ENCODE measurements at places on chromosomes 12 and 14.

- no peak for DNase-seq
Observed at GRCh38 chr14:26984311-26985177, 386.7 kb upstream of the NOVA1 start.

DNA sequence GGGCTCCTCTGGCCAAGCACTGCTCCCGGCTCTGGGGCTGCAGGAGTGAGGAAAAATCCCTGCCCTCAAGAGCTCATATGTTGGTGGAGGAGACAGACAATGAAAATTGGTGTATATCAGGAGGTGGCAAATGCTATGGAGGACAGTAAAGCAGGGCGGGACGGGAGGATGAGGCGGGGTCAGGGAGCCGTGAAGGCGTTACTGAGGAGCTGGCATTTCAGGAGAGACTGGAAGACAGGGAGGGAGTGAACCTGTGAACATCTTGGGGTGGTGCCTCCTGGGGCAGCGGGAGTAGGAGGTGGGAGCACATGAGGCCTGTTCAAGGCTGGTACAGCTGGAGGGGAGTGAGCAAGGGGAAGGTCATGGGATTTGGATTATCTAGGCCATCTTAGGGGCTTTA, 26.6 kb downstream of the TSPAN9 start:
- DNase-seq, result no peak

- DNase-seq, result no peak
Observed at GRCh38 chr12:91274916-91275315, 92.3 kb upstream of the DCN start.

DNA sequence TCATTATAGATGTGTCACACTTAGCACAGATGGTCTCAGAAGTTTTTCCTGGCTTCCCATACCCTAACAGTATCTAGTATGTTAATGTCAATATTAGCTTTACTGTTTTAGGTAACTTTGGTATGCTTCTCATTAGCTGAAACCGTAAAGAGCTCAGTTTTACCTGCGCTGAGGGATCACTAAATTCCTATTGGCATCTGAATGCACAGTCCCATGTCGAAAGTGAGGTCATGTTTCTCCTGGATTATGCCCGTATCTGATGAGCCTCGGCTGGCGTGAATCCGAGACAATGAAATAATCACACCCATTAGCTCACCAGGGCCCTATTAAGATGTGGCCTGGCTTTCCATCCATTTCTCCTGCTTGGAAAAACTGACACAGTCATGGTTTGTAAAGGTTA, 418.2 kb downstream of the ZFP36L1 start:
- no peak for DNase-seq

DNA sequence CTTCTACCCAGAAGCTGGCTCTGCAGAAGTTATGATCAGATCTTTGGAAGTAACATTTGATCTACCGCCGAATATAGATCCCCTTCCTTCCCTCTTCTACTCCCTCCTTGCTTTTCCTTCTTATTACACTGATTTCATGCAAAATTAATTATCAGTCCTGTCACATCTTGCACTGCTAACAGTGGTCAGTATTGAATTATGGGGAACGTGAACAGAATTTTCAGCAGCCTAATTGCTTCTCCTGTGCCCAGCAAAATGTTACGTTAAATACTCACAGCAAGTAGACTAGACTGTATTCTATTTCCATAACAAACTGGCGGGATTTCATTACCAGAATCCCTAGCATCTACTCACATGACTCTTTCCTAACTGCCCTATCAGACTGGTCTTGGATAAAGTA, 596.9 kb downstream of the DIO2 start:
- no peak for DNase-seq

- no peak for DNase-seq
Observed at GRCh38 chr12:114904254-114905003, 220.5 kb upstream of the TBX3 start.

DNA sequence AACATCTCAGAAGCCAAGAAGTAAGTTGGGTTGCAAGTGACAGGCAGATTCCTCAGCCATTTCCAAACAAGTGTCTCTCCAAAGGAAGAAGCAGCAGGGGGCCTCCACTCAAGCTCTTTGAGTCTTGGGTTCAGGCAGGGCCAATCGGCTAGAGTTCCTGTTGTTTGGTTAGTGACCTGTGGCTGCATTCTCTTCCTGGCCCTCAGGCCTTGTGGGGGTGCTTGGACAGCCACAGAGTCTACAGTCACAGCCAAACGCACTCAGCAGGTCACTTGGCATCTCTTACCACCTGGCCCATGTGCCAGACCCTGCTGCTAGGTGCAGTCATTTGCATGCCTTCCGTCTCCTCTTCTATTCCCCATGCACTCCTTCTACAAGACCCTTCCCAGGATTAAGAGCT, 353.9 kb downstream of the GRIN2B start:
- DNase-seq, result no peak

GRCh38 chr12:106081606-106082005, 57.1 kb downstream of the NUAK1 start:
- DNase-seq, result no peak

GRCh38 chr14:73804636-73805035, 47.0 kb upstream of the PTGR2 start:
- no peak for DNase-seq

- no peak for DNase-seq
Observed at GRCh38 chr14:25837551-25837965, 760.3 kb downstream of the NOVA1 start.

DNA sequence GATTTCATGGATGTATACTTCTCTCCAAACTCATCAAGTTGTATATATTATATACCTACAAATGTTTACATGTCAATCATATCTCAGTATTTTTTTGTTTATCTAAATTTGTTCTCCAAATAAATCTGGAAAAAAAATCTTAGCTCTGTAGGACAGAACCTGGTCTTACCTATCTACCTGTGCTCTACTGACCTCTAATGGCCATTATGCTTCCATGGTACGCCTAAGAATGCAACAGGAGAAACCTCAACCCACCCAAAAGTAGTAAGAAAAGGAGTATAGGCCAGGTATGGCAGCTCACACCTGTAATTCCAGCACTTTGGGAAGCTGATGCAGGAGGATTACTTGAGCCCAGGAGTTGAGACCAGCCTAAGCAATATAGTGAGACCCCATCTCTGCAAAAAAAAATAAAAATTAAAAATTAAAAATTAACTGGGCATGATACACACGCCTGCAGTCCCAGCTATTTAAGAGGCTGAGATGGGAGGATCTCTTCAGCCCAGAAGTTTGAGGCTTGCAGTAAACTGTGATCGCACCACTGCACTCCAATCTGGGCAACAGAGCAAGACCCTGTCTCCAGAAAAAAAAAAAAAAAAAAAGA, 8.7 kb downstream of the OR11H4 start:
- no peak for DNase-seq

- DNase-seq, result no peak
Observed at GRCh38 chr12:108335349-108336119, 3.6 kb downstream of the CMKLR1 start.

GRCh38 chr14:75978249-75978731, 3.5 kb downstream of the TGFB3 start:
- DNase-seq, result no peak

DNA sequence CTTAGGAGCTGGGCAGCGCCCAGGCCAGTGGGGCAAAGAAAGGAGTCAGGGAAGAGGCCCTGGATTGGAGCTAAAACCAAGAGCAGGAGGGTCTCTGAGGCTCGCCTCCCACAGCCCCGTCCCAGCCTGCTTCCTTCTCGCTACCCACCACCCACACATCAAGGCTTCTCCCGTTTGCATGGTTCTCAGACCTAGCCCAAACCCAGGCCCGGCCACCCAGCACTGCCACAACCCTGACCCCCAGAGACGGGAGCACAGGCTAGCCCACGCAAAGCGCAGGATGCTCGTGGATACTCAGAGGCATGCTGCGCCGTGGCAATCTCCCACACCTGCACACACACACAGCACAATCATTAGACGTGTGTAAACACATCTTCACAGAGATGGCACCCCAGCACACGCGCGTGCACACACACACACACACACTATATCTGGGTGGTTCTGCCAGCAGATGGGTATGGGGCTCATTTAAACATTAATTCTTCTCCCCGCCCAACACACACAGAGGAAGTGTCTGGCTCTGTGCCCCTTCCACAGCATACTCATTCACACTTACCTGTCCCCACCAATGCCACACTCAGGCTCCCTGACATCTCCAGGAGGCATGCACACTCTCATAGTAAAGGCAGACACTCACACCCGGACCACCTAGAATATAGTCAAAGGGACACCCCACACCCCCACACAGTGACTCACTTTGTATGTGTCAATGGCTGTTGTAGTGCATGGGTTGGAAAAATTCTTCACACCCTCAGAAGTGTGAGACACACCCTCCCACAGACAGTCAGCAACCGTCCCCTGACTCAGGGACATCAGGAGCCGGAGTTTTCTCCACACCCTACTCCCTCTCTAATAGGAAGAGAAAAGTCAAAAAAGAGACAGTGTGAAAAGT, 1.1 kb downstream of the CARMIL3 start:
- DNase-seq, result no peak

- no peak for DNase-seq
Observed at GRCh38 chr12:116876151-116876869, 4.9 kb downstream of the HRK start.

DNA sequence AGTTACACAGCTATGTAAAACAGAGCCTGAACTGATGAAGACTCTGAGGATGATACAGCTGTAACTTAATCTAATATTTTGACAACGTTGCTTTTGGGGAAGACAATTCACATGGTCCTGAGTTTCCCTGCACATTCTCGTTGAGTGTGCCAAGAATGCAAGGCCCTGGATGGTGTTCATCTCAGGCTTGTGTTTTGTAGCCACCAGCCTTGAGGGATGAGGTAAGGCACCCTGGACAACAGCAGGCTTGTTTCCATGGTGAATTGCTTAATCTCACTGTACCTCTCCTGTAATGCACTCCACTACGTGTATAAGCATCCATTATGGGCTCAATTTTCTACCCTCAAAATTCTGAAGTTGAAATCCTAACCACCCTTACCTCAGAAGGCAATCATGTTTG, 2.1 kb downstream of the CATSPERB start:
- no peak for DNase-seq

DNA sequence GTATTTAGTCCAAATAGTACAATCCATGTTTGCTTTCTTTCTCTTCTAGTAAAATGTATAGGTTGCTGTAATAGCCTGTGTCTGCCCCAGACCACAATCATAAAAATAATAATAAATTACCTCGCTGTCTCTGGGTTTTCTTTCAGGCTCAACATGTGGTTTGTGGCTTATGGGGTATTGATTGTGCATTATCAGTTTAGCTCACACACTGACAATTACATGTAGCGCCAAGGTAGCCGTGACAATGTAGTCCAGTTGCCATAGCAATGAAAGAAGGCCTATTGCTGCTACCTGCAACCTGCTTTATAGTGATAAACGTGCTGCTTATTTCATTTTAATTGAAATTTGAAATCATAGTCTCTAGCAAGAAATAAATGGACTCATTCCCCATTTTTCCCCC, 1009.8 kb downstream of the NRXN3 start:
- DNase-seq, result no peak

- DNase-seq, result no peak
Observed at GRCh38 chr14:36521598-36522345, 1.7 kb upstream of the NKX2-1 start.

All from cerebellar nuclear complex (tissue), 1 donor.